ENCODE measurements at places on chromosomes 7 and 10.

DNA sequence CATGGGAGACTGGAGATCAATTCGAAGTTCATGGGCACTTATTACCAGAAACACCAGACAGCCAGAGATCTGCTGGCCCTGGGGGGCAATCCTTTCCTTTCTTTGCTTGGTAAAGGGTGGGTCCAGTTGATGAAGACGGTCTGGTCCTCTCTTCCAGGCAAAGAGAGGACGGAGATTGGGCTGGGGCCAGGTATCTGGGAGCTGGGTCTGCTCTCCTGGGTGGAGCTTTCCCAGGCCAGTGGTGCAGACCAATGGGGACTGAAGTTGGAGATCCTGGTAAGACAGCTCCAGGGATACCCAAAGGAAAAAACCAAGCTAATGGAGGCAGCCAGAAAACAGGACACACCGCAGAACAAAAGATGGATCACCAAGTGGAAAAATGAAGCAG is 18.3 kb downstream of the NOD1 start:
- no peak for DNase-seq

DNA sequence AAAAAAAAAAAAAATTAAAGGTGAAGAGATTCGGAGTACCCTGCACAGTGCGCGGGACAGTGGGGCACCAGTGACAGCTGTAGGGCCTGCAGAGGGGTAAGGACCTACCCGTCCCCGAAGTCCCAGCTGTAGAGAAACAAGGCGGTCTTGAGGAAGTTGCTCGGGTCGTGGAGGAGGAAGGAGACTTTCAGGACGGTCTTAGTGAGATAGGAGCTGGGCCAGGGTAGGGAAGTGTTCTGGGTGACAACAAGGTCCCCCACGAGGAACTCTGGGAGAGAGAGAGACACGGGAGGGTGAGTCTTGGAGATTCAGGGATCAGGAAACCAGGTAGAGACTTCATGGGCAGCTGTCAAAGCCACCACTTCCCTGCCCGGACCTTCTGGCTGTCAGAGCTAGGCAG is 9.7 kb downstream of the TMEM130 start:
- no peak for DNase-seq

GRCh38 chr10:117138838-117139580 is 939 bp upstream of the VAX1 start:
- no peak for DNase-seq

- DNase-seq: no peak
Measured at GRCh38 chr7:22429386-22429785, 70.6 kb downstream of the STEAP1B start.

GRCh38 chr10:92832998-92833650 is 15.2 kb upstream of the EXOC6 start:
- DNase-seq: no peak

DNA sequence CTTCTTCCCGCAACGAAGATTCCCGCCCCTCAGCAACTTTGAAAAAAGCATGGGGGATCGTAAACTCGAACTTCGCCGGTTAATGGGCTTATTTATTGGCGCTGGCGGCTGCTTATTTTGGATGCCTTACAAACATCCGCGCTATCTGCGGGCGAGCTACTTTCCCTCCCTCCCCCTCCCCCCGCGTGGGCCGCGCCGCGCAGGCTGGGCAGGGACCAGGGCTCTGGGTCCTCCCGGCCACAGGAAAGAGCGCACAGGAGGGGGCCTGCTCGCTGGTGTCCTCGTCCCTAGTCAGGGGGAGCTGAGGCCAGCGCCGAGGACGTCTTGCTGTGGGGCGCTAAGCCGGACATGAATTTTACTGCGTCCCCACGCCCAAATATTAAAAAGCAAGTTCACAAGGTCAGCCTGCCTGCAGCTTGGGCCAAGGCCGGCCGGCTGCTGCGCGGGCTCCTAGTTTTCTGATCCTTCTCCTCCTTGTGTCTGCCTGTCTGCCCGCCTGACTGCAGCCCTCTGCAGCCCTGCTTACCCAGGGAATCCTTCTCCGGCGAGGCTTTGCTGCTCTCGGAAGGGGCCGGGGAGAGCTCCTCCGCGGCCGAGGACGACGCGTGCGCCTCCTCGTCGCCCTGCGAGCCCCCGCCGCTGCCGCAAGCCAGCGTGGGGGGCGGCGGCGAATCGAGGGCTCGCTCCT is 1.2 kb downstream of the HOXA10 start:
- peak; percentile 22 for DNase-seq

GRCh38 chr7:38699471-38699870 is 68.3 kb upstream of the AMPH start:
- no peak for DNase-seq

DNA sequence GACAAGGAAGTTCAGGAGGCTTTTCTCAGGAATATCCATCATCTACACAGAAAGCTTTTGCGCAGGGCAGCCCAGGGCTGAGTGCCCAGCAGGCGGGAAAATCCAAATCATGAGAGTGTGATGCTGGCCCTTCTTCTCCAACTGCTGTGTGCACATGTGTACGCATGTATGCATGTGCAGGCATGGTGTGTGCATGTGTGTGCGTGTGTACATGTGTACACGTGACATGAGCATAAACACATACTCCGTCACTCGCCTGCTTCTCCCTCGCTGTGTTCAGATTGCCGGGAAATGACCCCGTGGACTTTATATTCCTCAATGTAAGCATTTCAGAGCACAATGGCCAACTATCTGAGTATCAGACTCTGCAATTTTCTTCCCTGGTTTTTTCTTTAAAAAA is 85.1 kb downstream of the PRPF18 start:
- DNase-seq: no peak

- DNase-seq: no peak
Measured at GRCh38 chr7:29443552-29443951, 120.1 kb upstream of the PRR15 start.

DNA sequence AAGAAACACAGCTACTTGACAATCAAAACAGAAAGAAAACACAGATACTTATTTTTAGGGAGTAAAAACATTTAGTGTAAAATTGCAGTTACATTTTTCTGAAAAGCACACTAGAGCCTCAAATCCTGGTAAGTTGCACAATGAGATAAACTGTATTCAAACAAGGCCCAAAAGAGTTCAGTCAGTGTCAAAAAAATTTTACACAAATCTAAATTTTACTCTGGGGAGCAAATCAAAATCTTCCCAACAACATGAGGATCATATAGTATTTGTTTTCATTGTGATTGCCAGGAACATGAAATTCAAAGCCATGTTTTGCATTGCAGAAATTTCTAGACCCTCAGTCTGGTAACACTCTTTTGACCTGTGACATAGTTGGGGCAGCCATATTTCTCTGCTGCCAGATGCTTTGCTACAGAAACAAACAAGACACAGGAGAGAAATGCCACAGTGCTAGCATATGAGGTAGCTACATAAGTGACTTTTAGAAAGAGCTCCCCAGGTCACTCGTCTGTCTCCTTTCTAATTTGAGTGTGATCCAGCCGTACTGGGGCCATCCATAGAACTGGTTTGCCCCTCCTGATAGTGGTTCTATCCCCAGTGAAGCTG is 49.6 kb downstream of the PDE1C start:
- no peak for DNase-seq

- DNase-seq: no peak
Measured at GRCh38 chr10:82420001-82420400, 545.0 kb downstream of the NRG3 start.

DNA sequence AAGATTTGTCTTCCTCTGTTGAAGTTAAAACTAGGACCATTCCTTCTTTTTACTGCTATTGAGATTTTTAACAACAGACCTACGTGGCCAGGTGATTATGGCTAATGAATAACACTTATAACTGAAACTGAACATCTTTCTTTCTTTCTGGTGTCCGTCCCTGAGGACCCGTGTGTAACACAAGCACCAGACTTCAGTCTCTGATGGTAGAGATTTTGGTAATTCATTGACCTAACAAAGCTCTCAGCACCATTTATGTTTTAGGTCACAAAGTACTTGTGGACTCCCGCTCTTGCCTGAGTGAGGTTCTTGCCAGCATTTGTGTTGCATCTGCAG is 40.4 kb upstream of the TMEM229A start:
- DNase-seq: no peak

DNA sequence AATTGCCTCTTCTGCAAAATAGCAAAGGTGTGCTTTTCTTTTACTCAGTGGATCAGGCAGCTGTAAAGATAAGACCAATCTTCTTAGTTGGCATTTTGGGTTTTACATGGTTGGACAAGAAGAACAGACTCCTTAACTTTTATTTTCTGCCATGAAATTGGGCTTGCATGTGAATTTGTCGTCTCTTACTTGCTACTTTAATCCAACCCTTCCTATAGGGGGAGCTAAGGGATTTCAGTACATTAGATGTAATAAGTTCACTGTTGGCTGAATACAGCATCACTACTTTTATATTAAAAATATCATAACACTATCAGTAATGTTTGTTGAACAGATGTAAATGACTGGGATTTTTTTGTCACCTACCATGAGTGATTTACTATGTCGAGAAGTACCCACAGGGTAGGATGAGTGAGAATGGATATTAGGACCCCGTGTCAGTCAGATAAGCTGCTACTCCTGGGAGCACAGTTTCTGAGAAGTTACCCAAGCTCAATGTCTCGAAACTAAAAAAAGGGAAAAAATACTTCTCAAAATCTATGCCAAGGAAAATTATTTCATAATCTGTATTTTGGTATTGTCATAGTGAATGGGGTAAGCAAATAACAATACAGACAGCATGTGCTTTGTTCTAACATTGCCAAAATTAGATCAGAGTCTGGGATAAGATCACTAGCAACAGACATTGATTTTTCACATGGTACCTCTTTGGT is 127.4 kb upstream of the AGR3 start:
- DNase-seq: no peak

DNA sequence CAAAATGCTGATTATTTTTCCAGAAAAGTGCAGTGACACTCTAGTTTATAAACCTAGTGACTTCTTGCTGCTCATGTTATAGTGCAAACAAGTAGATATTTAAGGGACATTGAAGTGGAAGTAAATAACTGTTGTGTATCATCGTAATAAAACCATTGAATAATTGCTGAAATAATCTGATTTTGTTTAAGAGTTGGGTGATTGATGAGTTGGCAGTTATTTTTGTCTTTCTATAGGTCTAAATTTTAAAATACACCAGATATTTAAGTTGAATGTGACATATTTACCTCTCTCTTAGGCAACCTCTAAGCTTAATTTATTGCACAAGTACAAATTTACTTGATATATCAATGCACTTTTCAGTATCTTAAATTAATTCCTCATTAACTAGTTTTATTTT is 192.9 kb downstream of the TSPAN12 start:
- no peak for DNase-seq

DNA sequence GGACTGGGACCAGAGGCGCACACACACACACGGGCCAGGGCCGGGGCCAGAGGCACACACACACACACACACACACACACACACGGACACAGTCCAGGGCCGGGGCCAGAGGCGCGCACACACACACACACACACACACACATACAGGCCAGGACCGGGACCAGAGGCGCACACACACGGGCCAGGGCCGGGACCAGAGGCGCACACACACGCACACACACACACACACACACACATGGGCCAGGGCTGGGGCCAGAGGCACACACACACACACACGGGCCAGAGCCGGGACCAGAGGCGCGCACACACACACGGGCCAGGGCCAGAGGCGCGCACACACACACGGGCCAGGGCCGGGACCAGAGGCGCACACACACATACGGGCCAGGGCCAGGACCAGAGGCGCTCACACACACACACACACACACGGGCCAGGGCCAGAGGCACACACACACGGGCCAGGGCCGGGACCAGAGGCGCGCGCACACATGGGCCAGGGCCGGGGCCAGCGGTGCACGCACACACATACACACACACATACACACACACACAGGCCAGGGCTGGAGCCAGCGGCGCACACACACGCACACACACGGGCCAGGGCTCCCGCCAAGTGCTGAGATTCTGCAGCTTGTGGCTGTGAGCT is 268.8 kb downstream of the ELFN1 start:
- DNase-seq: no peak

DNA sequence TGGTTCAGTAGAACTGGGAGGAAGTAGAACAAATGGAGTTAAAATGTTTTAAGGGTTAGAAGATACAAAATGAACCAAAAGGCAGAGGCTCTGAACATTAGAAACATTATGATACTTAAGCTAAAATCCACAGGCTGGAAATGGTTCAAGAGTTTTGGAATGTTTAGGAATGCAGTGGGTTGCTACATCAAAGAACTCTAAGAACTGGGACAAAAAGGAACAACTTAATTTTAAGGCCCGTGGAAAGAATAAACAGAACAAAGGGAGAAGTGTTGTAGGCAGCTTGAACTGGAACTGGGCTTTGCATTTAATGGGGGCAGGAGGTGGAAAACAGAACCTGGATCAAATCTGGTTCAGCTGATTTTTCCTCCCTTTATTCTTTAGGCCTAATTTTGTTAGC is 3.5 kb upstream of the C7orf25 start:
- DNase-seq: no peak

- no peak for DNase-seq
Measured at GRCh38 chr7:71229699-71230098, 97.8 kb downstream of the GALNT17 start.

- no peak for DNase-seq
Measured at GRCh38 chr10:98449287-98449686, 2.6 kb upstream of the HPS1 start.

- no peak for DNase-seq
Measured at GRCh38 chr7:68994841-68995240, 603.4 kb upstream of the AUTS2 start.

DNA sequence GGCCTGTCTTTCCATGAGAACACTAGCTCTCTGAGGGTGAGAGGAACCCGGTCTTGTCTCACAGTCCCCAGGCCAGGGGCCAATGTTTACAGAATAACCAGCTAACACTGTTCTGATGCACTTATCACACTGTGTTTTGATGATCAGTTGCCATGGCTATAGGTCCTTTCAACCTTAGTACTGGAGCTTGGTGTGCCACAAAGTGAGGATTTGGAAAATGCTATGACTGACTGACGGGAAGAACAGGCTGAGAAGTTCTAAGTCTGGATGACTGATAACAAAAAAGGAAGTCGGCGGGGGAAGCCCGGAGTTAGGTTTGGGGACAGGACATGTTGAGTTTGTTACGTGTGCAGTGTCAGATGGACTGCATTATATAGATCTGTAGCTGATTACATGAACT is 141.8 kb downstream of the CTTNBP2 start:
- DNase-seq: no peak

DNA sequence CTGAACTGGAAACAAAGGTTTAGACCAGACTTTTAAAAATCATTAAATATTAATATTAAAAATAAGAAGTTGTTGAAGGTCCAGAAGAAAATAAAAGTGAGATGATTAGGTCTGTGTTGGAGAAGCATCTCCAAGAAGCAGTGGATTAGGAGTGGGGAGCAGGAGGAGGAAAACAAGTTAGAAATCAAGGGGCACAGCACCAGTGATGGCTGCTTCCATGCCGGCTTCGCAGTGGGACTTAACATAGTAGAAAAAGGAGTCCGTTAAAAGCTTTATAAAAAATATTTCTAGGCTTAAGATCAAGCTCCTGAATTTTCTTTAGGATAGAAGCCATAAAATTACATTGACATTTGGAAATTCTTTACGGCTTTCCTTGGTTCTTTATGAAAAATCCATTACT is 95.8 kb downstream of the CDC14C start:
- DNase-seq: no peak

DNA sequence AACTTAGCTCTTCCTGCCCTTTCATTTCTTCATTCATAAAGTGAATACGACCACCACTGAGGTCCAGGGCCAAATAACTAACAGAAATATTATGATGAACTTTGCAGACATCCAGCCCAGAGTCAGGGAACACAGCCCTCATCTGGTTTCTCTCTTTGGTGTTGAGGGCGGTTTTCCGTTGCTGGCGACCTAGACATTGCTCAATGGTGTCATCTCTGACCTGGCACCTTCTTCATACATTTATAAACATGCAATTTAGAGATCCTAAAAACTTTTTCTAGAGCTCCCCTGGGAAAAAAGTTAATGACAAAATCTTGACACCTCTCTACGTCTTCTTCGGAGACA is 324 bp upstream of the TET1 start:
- DNase-seq: no peak

Data from omental fat pad (tissue), 4 donors.